ENCODE measurements at places on chromosomes 16 and 17.

GRCh38 chr17:63120406-63120805 lies 154.4 kb downstream of the TANC2 start:
- no peak for DNase-seq

DNA sequence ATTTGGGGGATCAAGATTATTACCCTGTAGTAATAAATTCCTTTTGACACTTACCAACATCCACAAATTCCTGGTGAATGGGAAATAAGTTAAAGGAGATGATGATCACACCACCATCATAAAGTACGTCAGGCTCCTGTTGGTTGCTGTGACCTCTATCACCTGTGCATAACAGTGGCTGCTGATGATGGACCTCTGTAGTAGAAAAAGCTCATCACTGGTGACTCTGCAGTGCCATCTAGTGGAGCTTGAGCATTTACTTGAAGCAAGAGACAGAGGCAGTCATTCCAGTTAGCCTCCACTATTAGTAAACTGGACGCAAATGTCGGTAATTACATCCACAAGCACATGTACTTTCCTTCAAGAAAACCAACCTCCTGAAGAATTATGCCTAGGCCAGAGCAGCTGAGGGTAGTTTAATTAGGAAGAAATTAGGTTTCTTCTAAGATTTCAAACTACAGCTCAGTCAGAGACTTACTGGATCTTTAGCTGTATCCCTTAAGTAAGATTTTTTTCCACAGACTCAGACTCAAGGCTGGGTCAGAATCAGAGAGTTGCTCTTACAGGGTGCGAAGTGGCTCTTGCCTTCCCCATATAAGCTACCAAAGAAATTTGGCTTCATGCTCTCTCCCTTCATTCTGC lies 39.3 kb downstream of the CYB561 start:
- DNase-seq: peak; percentile 75

DNA sequence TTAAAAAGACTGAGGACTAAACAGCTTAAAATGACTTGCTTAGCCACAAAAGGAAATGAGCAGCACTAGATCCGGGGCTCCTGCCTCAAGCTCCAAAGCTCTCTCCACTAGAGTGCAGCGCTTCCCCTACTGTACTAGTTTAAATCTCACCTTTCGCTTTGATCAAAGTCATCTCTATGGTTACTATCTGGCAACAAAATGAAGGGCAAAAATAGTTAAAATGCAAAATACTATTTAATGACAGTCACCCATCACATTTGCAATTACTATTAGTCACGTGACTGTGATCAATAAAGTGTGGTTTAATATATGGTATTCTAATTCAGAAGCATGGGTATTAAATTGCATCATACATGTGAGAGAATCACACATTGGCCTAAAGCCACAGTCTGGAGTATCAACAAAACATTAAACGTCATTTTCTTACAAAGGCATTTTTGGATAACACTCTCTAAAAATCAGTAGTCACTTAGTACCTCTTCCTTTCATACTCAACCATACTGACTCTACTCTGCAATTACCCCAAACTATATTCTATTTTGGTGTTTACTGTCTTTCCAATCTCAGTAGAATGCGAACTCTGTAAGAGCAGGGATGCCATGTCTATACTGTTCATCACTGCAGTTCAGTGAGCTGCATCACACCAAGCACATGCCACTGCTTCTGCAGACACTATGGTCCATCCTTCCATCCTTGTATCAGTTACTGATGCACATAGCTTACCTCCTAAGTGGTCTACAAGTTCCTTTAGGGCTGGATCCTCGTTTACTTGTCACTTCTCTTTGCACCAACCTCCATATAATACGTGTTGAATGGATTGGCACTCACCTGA lies 6.2 kb downstream of the PSMD12 start:
- peak; percentile 28 for DNase-seq

DNA sequence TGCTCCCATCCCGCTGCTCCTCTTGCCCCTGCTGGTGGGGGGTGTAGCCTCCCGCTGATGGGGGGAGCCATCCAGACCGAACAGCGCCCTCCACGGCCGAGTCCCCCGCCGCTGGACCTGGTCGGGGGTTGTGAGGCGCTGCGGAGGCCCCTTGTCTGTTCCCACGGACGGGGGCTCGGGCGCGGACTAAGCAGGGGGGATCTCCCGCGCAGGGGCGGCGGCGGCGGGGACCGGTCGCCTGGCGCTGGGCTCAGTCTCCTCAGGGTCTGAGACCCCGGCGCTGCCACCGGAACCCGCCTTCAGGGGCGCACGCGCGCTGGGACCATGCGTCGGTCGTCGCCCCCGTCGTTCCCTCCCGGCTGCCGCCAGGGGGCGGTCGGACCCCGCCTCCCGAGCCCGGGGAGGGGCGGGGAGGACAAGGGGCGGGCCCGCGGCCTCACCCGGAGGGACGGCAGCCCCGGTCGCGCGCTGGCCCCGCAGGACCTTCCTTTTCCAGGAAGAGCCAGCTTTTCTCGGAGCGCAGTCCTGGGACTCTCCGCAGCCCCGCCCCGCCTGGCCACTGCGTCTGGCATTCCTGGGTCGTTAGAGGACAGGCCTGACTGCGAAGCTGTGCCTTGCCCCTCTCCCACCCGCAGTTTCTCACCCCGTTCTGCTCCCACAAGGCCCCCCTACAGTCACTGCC lies 6.3 kb upstream of the IL32 start:
- DNase-seq: peak; percentile 81

DNA sequence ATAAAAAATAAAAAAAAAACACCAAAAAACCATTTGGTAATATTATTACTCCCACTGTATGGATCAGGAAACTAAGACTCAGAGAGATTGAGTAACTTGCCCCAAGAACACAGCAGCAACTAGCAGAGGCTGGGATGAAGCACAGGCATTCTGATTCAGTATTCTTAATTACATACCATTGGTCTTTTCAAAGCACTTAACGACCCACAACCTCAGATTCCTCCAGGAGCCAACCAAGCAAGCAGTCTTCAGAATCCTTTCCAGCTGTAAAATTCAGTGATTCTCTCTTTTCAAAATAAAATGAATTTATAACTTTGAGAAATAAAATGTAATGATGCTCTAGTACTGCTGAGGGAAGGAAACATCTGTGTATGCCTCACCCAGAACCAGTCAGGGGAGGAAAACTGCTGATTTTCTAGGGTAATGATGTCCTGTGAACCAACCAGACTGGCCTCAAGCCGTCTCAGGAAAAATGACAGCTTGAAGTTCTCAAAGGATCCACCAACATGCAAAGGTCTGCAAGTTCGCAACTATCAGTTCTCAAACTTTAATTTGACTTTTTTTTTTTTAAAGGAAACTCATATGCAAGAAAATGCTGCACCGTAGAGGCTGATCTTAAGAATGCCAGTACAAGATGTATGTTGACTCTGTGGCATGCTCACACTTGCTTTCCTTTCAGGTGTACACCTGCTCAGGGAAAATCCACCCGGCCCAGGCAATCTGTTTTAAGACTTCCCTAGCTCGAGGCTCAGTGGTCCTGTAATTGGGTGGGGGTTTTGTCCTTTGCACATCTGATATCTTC lies 9.0 kb downstream of the CUEDC1 start:
- DNase-seq: no peak

GRCh38 chr17:5911919-5912318 lies 158.3 kb upstream of the WSCD1 start:
- no peak for DNase-seq

GRCh38 chr17:3732210-3732621 lies 8.5 kb downstream of the HASPIN start:
- no peak for DNase-seq

DNA sequence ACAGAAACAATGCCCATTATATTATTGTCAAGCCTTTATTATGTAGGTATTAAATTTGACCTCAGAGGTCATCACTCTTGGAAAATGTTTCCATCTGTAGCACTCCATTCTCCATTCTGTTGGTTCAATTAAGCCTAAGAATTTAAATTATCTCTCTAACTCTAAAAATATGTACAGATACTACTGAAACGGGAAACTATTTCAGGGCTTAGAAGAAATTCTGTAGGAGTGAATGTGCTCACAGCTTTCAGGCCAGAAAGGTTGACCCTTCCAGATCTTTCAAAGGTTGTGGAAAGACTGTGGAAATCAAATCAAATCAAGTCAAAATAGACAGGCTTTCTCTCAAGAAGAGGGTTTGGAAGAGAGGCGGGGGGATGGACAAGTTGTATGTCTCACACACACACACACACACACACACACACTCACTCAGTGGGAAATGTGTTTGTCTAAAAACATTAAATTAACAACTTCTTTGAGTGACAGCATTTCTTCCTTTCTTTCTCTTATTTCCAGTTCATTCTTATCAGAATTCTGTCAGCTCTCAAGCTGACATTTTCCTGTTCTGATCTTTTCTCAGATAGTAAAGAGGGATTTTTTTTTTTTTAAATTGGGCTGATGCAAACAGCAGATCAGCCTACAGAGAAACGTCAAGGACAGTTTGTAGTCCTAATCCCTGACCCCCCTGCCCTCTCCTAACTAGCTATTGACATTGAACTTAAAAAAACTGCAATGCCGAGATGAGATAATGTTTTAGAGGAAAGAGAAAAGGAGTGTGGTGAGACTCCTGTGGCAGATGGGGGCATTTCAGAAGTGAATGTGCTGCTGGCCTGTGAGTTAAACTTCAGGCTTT lies 139.0 kb upstream of the ZFHX3 start:
- no peak for DNase-seq

DNA sequence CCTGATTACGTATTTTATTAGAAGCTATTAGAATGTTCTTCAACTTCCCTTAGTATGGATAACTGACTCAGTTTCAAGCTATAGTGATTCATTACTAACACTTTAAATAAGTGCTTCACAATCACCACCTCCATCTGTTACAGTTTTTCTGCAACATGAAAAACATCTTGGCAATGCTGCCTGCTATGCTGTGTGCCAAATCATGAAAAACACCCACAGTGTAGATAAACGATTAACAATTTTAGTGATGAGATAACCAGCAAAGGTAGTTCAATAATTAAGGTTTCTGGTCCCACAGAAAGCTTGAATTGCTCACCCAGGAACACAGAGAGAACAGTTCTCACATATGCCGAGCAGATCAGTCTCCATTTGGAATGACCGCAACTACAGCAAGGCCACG lies 51.4 kb upstream of the SLC25A19 start:
- no peak for DNase-seq

DNA sequence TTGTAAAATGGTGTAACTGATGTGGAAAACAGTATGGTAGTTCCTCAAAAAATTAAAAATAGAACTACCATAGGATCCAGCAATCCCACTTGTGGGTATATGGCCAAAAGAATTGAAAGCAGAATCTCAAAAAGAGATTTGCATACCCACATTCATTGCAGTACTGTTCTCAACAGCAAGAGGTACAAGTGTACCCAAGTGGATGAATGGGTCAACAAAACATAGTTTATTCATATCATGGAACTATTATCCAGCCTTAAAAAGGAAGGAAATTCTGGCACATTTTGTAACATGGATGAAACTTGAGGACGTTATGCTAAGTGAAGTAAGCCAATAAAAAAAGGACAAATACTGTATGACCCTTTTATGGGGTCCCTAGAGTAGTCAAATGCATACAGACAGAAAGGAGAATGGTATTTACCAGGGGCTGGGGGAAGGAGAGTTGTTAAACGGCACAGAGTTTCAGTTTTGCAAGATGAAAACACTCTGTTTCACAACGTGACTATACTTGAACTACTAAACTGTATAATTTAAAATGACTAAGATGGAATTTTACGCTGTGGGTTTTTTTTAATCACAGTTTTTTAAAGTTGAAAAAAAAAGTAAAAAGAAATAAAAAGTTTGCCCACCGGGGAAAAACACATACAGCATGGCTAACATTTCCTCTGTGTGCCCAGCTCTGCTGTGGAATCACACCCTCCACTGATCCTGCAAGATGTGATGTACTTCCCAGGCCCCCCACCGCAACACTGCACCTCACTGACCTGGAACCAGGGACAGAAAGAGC lies 6.1 kb downstream of the TVP23A start:
- DNase-seq: no peak

GRCh38 chr17:45666641-45667040 lies 117.5 kb upstream of the CRHR1 start:
- DNase-seq: no peak
